ENCODE measurements at places on chromosomes 4 and X.
A peak's percentile ranks its signal among the peaks of the same experiment; 100 is the strongest.

DNA sequence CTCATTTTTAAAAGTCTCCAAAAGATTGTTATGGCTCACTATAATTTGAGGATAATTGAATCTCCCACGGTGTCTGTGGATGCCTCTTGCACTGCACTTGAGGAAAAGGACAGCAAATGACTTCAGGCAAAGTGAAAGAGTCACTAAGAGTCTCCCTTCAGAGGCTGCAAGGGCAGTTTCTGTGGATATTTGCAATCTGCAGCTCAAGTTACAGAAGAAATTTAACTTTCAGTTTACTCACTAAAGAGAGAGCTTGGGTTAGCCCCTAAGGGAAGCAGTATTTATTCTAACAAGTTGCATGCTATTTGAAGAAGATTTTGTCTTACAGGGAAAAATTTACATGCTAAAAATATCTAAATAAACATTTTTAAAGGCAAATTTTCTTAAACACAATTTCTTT is 912.0 kb upstream of the TENM3 start:
- no peak for DNase-seq

- DNase-seq: peak; percentile 16
These were observed 246.9 kb upstream of the GPC4 start for GRCh38 chrX:133661962-133662839.

DNA sequence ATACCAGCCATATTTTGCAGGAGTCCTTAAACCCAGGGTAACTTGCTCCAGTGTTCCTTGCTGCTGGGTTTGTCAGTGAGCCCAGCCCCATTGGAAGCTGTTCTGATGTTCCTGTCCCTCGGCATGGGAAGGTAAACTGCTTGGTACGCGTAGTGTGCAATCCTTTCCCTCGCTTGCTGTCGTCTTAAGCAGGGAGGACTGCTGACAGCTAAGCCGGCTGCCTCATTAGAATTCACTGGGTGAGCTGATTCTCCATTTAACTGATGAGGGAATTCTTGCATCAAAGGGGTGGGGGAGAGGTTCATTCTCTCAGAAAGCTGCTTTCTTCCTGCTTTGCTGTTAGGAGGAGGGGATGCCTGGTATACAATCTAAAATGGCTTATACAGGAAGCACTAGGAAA is 164.6 kb downstream of the MID1IP1 start:
- no peak for DNase-seq

DNA sequence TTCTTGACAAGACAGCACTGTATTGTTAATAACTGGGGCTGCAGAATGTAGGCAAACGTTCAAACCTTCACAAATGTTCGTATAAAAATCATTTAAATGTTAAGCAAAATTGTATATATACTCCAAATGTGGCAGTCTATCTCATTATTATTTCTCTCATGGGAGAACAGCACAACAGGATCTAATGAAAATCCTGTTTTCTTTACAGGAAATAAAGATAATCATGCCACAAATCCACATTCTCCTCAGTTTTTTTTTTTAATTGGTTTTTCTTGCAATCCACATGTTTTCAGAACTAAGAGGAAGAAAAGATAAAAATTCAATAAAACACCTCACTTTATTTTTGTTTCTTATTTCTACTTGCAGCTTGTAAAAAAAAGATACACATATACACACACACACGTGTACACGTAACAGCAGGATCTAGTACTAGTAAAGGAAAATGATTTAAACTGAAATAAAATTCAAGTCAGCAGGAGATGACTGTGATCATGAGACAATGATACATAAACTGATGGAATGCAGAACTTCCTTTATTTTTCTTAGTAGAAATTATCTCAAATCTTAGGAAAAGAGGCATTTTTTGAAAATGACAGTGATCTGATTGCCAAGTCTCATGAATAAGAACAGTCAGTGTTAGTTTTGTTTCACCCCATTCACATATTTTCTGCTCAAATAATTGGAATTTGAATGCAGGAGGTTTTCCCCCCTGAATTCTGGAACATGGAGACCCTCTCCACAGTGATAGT is 11.3 kb downstream of the APBB2 start:
- peak; percentile 73 for DNase-seq

DNA sequence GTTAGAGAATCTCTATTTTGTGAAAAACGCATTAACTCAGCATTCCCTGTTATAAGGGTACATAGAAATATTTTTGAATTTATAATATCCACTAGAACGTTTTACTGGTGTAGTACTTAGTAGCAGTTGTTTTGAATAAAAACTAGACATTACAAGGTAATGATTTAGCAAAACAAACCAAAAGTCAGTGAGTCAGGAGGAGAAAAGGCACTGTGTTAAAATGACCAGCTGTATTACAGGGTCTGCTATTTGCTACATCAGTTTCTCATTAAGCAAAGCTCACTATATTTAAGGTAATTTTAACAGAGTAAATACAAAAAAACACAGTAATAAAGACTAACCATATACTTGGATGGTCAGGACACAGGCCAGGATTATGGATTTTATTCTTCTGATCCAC is 152.8 kb downstream of the RASL11B start:
- DNase-seq: peak; percentile 43

Data from cardiac fibroblast (primary cell).